ENCODE measurements at places on chromosomes 4 and X. TPM values are rescaled to one million over a fixed set of nuclear protein-coding genes. Genes with fewer than 3 reads are reported as not detected.

The RADX gene
- total RNA-seq, result 2.2 TPM

The PAGE2B gene
- not detected for total RNA-seq

The CFAP99 gene
- total RNA-seq, result not detected

The DNAAF6 gene
- total RNA-seq, result not detected

The PRKG2 gene
- total RNA-seq, result 0.28 TPM

The INTU gene
- total RNA-seq, result 2.1 TPM

The ATOH1 gene
- total RNA-seq, result not detected

The VBP1 gene
- 52.3 TPM for total RNA-seq

The SPOCK3 gene
- total RNA-seq, result 3.5 TPM

The IL13RA2 gene
- total RNA-seq, result 0.65 TPM

The CRMP1 gene
- total RNA-seq, result not detected

The ABCG2 gene
- total RNA-seq, result 0.60 TPM

The POU3F4 gene
- not detected for total RNA-seq

The PAGE2 gene
- not detected for total RNA-seq

The PPP1R3F gene
- total RNA-seq, result 6.2 TPM

The EPHA5 gene
- total RNA-seq, result not detected

The XAGE1A gene
- total RNA-seq, result not detected

All from airway epithelial cell (primary cell).